Smooth muscle cell of trachea (primary cell): ENCODE measurements at places on chromosomes 1 and 21. TPM values are rescaled to one million over a fixed set of nuclear protein-coding genes. Genes with fewer than 3 reads are reported as not detected.

Gene MTARC1
- total RNA-seq, result 1.2 and 3.0 TPM in 2 replicates

Gene LHX8
- under 0.01 TPM in 1 of 2 replicates, not detected in the other for total RNA-seq

Gene FMO2
- 3.5 and 4.5 TPM in 2 replicates for total RNA-seq

Gene SLAMF9
- 0.33 TPM in 1 of 2 replicates, not detected in the other for total RNA-seq

Gene SLC16A4
- total RNA-seq, result 44.7 and 53.7 TPM in 2 replicates

Gene NBPF20
- 3.3 and 4.7 TPM in 2 replicates for total RNA-seq

Gene FMO1
- total RNA-seq, result 0.29 and 0.66 TPM in 2 replicates

Gene PFDN2
- 17.0 and 36.5 TPM in 2 replicates for total RNA-seq

Gene TSPEAR
- total RNA-seq, result not detected in 2 replicates
